ENCODE measurements at places on chromosomes 5 and 9.

- DNase-seq, result no peak
Observed at GRCh38 chr9:1202512-1203280, 152.5 kb downstream of the DMRT2 start.

DNA sequence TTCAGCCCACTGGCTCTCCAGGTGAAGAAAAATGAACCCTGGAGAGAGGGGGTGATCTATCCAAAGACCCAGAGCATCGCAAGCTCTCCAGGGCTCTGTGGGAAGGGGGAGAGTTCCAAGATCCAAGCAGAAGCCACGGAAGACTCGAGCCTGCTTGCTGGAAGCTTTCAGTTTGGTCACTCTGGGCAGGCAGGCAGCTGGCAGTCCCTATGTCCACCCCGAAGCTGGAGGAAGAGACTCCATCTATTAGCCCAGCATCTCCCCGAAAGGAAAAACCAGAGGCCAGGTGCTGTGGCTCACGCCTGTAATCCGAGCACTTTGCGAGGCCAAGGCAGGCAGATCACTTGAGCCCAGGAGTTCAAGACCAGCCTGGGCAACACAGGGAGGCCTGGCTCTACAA, 10.7 kb upstream of the SPARC start:
- DNase-seq, result no peak

- DNase-seq, result no peak
Observed at GRCh38 chr9:131465401-131465800, 37.3 kb upstream of the POMT1 start.

- DNase-seq, result no peak
Observed at GRCh38 chr5:147818290-147818689, 13.2 kb downstream of the SPINK1 start.

- no peak for DNase-seq
Observed at GRCh38 chr5:36526537-36526936, 79.9 kb upstream of the SLC1A3 start.

DNA sequence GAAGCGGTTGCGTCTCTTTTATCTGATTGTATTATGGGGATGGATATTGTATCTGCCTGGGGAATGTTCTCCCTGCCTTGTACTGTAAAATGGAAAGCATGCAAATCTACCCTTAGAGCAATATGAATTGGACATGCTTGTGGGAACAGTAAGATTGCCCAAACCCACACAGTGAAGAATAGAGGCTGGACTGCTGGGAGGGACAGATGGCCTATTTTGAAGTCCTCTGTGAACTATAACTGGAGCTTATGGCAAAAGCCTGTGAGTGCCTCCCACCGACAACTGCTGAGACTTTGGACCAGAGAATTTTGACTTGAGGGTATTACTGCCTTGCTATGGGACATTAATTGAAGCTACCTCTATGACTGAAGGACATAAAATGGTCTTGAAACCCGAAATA, 168.9 kb downstream of the ERCC6L2 start:
- DNase-seq, result no peak

GRCh38 chr5:60352992-60353599, 346.9 kb downstream of the DEPDC1B start:
- no peak for DNase-seq

DNA sequence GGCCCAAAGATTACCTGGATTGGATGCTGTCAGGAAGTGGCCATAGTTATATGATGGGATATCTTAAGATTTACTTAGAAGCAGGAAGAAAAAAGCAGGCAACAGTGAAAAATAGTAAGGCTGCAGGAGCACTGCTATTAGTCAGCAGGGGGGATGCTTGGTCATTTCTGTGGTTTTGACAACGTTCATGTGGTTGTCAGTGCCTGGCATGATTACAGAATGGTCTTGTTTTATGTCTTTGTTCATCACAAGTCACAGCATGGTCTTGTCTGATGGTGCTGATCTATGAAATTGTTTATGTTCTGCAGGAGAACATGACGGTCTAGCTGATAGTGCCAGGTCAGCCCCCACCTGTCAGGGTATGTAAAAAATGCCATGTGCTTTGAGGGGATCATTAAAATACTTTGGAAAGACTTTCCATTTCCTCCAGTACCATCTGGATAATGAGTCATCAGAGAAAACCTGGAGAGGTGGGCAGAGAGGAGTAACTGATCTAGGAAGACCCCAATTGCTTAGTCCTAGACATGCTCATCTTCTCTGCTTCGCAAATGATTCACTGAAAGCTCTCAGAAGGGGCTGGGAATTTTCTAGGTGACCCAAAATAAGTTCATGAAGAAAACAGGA, 48.5 kb downstream of the PLGRKT start:
- DNase-seq, result peak; percentile 24

DNA sequence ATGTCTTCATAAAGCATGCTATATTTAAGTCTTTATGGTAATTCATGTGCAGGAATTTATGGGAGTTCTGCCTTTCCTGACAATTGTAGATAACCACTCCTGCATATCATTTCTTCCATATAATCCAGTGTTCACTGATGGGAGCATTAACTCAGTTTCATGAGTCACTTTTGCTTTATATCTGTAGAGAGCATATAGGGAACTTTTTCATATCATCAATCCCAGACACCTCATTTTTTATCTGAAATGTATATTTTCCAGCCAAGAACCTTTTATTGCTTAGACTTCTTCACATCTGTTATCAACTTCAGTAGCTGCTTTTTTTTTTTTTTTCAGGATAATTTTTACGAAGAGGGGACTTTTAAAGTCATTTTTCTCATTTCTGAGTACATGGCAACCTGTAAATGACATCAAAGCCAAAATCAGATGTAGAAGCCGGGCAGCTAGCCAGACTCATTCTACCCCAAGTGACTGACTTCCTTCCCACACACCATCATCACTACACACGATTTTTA, 41.1 kb downstream of the NFX1 start:
- no peak for DNase-seq

- DNase-seq, result no peak
Observed at GRCh38 chr9:14650596-14650995, 42.6 kb downstream of the ZDHHC21 start.

DNA sequence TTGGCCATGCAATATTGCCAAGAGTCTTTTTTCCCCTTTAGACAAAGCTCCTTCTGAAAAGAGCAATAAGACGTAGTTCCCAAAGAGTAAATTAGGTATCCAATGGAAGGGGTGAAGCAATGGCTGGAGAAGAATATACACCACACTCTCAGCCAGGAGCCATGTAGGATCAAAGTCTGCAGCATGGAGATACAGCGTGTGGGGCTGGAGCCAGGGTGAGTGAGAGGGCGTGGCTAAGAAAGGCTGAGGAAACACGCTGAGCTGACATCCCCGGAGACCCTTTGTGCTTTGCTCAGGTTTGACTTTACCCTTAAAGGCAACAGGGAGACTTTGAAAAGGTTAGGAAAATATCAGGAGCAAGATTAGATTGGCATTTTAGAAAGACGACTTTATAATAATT, 87.1 kb upstream of the ELL2 start:
- DNase-seq, result no peak

GRCh38 chr5:76294573-76294972, 108.5 kb upstream of the IQGAP2 start:
- DNase-seq, result peak; percentile 48

DNA sequence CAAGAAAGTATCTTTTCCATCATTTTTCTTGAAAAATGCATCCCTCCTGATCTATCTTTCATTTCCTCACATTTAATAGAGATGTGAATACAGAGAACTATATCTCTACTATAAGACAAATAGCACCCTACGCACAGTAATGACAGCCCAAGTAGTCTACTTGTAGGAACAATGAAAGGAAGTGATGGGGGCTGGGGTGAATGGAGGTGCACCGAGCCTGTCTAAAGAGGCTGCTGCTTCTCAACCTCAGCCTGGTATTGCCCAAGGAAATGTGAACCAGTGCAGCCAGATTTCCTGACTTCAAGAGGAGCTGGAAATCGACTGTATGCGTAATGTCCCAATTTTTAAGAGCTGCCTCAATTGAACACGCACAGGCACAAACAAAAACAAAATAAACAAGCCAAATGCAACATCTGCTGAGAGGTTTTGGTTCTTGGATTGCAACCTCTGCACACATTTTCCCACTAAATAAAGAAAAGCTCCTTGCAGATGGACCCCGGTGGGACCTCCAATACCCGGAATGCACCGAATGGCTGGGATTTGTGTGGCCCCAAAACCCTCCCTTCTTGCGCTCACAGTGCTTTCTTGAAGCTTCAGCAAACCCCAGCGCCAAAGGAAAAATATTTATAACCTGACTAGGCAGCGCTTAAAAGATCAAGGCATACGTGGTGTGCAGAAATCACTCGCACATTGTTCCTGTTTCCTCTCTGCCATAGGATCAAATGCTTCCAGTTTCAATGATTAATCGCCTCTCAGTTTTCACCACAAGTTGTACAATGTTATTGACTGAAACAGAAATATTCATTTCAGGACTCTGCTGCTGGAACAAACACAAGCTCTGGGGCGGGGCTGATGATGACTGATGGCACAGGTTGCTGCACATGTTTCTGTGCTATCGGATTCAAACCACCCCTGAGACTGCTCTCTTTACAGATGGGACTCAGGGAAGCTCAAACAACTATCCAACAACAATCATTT, 68.3 kb downstream of the KCNIP1 start:
- no peak for DNase-seq

GRCh38 chr5:132476876-132477781, 13.4 kb downstream of the IRF1 start:
- DNase-seq, result no peak

GRCh38 chr5:169009123-169009522, 291.8 kb downstream of the SLIT3 start:
- no peak for DNase-seq

DNA sequence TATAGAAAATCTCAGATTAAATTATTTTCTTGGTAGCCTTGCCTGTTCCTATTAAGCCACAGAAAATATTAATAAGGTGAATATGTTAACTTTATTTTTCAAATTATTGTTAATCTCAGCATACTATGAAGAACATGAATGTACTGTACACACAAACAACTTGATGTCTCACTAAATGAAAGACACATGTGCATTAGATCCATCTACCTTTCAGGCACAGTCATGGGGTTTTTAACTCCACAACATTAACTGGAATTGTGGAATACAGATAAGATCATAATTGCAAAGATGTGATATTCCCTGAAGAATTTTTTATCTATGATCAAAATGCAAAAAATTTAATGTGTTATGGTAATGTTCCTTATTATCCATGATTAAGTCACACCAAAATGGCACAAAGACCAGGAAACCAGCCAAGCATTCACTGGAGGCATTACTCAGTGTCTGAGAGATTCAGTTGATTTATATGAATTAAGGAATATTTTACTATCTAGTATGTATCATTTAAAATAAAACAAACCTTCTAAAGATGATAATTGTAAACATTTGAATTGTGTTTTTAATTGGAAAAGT, 150.0 kb upstream of the VCAN start:
- DNase-seq, result no peak

DNA sequence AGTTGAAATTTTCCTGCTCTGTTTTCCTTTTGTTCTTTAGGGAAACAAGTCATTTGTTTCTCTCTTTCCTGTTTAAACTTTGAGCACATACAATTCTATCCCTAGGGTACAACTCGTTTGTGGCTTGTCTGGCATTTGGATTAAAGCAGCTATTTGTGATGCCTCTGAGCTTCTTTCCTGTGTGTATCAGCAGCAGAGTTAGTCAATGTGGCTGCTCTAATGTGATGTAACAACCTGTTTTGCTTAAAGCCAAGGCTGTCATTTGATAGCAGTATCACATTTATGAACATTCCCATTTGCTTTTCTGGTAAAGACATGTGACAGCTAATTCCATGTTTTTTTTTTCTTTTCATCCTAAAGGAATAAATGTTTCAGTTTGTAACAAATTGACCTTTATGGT, 314.3 kb upstream of the CHD1 start:
- DNase-seq, result no peak

- no peak for DNase-seq
Observed at GRCh38 chr5:138629392-138629791, 54.2 kb upstream of the HSPA9 start.

DNA sequence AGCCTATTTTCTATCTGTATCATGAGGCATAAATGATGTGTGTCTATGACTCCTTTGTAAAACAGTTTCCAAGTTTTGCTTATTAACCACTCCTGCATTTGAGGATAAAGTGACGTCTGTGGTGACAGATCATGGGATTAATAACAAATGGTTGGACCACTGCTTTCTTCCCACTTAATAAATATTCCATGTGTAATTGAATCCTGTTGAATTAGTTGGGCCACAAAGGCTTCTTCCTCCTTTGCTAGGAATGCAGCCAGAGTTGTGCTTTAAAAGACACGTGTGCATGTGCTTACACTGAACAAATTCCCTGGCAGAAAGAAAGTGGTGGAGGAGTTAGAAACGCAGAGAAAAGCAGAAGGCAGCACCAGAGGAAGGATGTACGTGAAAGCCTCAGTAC, 150.2 kb downstream of the ACTBL2 start:
- DNase-seq, result no peak

GRCh38 chr5:153974131-153974812, 64.4 kb downstream of the FAM114A2 start:
- DNase-seq, result no peak

DNA sequence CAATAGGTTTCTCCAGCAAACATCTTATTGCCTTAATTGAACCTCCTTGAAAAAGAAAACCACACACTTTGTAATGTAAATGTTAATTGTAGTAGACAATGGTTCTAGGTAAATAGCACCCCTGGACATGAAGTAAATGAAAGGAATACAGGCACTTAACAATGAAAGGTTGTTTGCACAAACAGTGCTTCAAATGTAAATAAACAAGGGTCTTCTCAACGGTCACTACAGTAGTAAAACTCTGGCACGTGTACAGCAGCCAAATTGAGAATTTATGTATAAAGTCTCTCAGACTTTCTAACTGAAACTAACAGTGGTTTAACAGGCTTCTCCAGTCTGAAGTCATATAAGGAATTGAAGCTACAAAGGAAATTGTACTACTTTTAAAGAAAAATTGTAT, 218.3 kb downstream of the MEF2C start:
- DNase-seq, result no peak

DNA sequence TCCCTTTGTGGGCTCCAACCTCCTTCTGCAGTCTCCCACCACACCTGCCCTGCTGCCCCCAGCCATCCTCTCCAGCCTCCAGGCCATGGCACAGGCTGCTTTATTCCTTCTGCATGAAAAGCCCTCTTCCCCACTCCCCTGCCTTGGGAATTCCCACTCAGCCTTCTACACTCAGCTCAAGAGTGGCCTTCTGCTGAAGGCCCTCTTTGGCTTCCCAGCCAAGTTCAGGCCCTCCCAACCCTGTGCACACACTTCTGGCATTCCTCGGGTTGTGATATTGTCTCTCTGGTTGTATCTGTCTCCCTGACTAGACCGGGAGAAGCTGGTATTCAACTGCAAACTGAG, 5.7 kb downstream of the SHB start:
- no peak for DNase-seq
